ENCODE measurements at places on chromosomes 12 and 14.

- DNase-seq = no peak
These were observed 27.5 kb downstream of the KLRK1 start for GRCh38 chr12:10362325-10362724.

DNA sequence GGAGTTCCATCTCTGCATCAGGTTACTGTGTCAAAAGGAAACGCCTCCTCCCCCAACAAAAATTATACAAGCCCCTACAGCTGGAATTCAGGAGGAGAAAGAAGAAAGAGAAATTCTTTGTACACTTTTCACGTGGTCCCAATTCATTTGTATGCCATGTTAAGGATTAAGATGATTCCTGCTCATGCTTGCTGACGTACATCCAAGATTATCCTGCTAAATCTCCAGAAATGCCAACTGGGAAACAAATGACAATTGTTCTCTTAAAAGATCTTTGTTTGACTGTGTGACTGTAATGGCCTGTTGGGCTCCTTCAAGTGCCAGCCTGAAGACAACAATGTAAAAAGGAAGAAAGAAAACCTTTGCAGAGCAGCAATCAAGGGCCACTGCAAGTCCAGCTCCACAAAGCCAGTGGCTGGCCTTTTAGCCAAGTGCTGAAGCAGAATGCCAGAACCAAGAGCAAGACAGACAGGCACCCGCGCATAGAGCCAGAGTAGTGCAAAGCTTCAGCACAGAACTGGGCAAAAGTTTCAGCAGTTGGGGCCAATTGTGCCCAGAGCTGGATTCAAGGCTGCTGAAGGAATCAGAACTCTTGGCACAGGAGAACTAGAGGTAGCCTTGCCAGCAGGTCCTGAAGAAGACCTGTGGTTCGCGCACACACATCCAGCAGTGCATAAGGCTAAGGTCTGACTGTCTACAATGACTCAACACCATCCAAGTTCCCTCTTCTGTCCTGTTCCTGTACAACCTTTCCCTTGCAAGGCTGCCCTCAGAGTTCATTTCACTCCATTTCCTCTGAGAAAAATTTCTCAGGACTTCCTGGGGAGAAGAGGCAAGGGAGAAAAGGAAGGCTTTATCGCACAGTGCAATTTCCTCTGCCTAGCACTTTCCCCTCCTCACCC lies 209.7 kb upstream of the BMP4 start:
- no peak for DNase-seq

DNA sequence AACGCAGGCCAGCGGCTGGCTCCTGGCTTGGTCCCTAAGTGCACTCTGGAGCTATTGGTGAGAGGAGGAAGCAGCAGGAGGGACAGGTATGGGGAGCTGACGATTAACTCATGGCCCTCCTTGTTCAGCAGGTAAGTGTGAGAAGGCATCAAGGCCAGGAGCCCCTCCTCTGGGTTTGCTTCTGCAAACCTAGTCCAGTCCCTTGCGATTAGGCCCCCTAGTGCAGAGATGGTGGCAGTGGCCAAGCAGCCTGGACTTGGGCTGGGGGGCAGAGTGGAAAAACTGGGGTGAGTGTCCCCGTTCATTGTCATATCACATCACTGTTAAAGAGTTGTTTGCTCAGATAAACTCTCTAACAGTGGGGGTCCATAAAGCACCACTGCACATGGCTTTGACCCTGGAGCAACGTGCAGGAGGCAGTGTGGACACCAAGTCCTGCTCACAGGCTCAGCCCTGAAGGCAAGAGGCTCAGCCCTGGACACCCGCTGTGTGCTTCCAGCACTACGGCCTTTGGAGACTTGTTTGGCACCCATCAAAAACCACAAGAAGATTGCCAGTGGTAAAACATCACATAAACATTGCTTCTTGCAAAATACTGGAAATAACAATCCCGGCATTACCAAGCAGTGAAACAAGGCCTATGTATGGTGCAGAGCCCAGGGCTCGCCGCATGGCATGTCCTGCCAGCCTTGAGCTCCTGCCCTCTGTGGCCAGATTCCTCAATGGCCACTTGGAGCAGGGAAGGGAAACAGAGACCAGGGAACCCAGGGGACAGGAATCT lies 184.3 kb upstream of the RTL1 start:
- DNase-seq = peak; percentile 29

GRCh38 chr12:21308785-21309184 lies 25.9 kb downstream of the SLCO1A2 start:
- DNase-seq = no peak

- DNase-seq = no peak
These were observed 64.8 kb downstream of the DENND5B start for GRCh38 chr12:31526158-31526546.

DNA sequence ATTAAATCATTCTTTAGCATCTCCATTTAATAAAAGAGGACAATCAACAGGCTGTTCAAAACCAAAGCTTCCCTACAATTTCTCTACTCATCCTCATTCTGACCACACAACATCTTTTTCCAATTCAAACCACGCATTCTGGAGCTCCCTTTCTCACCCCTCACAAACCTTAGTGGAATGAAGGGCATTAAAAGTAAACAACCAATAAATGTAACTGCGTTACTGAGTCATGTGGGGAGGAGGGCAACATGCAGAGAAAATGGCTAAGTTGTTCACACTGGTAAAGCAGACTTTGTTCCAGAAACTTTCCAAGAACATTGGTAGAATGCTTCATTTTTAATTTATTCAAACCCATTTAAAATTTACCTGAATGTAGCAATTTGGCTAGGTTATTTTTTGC lies 19.6 kb downstream of the SOX5 start:
- DNase-seq = no peak

DNA sequence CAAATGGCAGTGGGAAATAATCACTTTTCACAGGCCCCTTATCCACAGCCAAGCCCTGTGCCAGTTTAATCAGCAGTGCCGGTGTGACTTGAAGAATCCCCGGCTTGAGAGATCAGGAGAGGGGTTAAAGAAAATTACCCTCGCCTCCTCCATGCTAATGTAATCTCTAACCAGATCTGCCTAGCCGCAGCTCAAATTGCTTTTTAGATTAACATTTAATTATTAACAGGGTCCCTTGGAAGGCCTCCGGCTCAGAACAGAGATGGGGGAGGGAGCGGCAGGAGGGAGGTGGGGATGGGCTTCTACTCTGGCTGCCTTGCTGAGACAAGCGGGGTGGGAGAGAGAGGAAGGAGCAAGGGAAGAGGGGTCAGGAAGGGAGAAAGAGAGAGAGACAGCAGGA lies 24.0 kb downstream of the FAM222A start:
- DNase-seq = no peak

DNA sequence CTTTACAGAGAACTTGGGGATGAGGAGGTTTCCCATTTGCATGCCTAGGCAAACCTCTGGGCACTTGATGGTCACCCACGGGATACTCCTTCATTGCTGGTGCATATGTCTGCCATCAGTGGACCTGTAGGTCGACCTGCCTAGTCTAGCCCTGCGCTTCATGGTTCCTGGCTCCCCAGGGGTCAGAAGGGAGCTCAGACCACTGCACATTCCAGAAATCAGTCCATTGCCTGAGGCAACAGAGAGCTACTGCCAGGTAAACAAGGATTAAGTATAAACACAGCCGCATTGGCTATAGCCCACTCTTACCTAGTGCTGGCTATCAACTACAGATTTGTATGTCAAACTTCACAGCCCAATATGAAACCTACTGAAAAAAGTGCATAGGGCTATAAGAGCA lies 476.4 kb downstream of the SOX5 start:
- no peak for DNase-seq

- no peak for DNase-seq
These were observed 39.9 kb downstream of the ATL1 start for GRCh38 chr14:50599700-50600444.

DNA sequence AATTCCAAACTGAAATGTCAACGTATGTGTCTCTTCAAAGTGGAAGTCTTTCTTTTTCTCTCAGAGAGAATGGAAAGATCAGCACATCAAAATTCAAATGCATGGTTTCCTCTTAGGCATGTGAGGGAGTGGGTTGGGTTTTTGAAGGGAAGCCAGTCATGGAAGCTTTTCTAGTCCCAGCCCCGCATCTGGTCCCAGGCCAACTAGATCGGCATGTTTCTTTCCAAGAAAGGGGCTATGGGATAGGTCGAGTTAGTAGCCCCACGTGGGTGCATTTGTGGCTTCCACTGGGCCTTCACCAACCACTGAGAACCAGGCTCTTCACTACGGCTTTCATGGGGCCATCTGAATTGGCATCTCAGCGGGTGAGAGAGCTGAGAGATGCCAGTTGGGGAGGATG lies 6.6 kb downstream of the C1S start:
- DNase-seq = no peak

GRCh38 chr12:118058881-118059280 lies 2.1 kb downstream of the WSB2 start:
- DNase-seq = no peak

GRCh38 chr12:76879710-76880518 lies 1.1 kb upstream of the CSRP2 start:
- DNase-seq = no peak

DNA sequence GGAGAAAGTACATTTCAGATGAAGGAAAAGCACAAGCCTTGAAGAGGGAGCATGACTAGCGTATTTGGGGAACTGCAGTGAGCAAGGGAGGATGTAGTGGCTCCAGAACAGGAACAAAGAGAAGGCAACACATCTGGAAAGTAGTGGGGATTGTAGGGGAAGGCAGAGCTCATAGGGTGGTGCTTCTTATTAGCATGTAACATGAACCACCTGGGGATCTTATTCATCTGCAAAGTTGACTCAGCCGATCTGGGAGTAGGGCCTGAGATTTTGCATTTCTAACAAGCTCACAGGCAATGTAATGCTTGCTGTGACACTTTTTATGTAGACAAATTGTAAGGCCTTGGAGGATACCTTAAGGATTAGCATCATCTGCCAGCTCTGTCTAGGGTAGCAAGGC lies 447.3 kb downstream of the NELL2 start:
- DNase-seq = no peak

- peak; percentile 82 for DNase-seq
These were observed at the start of gene CLBA1 for GRCh38 chr14:104985675-104986486. CLBA1 (plus strand) TSS chr14:104985788; CDS start chr14:104986432, 644 bp downstream.

DNA sequence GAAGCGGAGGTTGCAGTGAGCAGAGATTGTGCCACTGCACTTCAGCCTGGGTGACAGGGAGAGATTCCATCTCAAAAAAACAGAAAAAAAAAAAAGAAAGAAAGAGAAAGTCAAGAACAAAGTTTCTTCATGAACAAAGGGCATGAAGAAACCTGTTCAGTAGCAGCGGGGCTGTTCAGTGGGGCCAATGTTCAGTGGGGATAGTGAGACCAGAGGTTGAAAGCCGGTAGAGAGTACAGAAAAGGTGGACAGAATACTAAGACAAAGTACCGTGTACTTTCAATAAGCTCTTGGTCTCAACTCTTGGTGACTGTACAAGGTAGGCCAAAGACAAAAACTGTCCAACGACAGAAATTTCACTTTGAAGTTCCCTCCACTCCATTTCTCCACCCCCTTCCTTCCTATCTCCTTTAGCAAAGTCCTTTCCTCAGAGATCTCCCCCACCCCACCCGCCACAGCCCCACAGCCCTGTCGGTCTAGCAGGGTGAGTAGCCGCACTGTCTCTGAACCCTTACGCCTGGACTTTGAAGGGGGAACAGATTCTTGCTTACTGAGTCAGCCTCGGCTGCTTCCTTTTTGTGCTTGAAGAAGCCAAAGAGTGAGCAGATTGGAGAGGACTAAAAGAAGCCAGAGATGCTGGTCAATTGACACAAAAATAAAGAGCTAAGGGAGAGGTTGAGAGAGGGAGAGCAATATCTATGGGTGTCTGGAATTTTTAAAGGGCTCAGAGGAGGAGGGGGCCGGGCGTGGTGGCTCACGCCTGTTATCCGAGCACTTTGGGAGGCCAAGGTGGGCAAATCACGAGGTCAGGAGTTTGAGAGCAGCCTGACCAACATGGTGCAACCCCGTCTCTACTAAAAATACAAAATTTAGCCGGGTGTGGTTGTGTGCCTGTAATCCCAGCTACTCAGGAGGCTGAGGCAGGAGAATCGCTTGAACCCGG lies 44.2 kb upstream of the FOS start:
- no peak for DNase-seq

DNA sequence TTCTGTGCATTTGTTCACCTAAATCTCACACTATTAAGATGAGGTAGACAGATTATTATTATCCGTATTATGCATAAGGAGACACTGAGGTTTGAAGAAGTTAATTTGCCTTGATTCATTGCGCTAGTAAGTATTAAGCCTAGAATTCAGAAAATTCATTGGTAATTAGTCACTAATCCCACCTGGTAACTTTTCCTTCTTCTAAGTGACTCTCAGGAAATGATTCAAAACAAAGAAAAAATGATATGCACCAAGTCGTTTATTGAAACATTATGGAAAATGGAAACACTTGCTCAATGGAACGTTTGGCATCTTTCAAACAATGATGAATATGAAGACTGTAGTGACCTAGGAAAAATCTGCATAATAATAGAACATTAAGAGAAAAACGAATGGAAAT lies 15.2 kb downstream of the RFX4 start:
- DNase-seq = no peak

DNA sequence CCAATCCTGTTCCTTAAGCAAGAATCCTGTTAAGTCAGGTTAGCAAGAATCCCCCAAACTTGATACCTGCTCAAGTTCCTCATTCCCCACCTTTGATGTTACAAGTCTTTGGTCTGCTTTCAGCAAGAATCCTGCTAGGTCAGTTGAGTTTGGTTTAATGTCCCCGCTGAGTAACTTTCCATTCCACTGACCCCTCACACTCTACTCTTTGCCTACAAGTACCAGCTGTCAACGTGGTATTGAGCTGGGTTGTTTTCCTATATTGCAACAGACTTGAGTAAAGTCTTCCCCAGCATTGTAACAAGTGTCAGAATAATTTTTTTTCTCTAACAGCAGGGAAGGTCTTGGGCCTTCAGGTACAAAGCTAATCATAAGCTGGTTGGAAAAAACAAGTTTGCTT lies 6.3 kb downstream of the PPM1H start:
- DNase-seq = no peak

DNA sequence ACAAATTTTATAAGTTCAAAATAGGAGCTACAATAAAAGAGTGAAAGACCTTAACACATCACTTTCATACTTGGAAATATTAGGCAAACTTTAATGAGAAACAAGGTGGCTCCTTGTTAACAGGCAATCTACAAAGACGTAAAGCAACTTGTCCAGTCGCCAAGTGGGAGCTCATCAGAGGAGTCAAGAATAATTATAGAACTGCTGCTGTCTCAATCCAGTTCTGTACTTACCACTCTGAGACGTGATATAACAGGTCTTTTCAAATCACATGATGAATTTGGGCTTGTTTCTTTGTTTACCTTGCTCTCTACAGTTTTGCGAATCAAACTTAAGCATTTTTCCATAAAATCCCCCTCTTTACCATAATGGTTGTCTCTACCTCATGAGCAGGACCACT lies 3.6 kb downstream of the YBX3 start:
- no peak for DNase-seq

DNA sequence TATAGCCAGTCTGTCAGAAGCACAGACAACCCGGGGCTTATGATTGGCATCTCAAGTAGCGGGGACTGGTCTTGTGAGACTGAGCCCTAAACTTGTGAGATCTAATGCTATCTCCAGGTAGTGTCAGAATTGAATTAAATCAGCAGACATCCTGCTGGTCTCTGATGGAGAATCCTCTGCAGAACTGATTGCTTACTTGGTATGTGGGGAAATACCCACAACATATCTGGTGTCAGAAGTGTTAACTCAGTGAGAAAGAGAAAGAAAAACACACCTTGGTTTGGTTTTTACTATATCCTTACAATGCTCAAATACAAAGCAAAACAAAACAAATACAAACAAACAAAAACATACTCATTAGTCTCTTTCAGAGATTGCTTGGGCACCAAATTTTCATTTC lies 10.0 kb downstream of the SEL1L start:
- DNase-seq = no peak

- DNase-seq = no peak
These were observed 3.7 kb upstream of the MAPKAPK5 start for GRCh38 chr12:111838353-111838752.
